ENCODE measurements at places on chromosomes 16 and 17. TPM values are rescaled to one million over a fixed set of nuclear protein-coding genes. Genes with fewer than 3 reads are reported as not detected.

DNA sequence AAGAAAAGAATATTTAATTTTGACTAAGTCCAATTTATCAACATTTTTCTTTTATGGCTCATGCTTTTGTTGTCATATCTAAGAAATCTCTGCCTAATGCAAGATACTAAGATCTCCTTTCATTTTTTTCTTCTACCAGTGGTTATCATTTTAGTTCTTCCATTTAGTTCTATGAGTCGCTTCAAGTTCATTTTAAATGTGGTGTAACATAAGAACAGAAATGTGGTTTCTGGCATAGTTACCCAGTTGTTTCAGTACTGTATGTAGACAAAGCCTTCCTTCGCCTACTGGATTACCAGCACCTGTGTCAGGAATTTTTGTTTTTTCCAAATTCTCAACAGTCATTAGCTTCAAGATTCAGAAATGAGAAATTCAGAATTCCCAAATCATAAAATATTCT lies 175.7 kb downstream of the PARN start:
- DNase-seq = peak; percentile 65

DNA sequence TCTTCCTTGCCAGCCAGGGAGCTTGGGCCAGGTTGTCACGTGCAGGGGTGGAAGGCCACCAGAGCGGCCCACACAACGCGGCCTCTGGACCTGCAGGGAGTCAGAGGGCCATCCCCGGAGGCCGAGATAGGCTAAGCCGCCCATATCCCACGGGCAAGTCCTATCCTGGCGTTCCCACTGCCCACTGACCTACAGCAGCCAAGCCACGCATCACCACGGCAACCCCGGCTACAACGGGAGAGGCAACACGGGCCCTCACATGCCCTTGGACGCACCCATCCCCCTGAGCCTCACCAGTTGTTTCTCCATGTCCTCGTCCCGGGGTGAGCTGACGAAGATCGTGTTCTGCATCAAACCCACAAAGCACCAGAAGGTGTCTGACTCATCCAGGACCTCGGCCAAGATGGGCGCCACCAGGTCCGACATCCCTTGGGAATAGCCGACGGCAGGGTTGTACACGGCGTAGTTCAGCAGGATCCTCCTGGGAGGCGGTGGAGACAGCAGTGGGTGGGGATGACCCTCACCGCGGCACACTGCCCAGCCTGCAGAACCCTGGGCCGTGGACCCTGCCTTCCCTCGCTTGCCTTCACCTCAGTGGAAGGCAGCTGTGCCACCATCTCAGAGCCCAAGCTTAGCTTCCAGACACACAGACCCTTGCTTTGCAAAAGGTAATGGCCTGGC lies 88.2 kb downstream of the TBC1D16 start:
- DNase-seq = peak; percentile 96

DNA sequence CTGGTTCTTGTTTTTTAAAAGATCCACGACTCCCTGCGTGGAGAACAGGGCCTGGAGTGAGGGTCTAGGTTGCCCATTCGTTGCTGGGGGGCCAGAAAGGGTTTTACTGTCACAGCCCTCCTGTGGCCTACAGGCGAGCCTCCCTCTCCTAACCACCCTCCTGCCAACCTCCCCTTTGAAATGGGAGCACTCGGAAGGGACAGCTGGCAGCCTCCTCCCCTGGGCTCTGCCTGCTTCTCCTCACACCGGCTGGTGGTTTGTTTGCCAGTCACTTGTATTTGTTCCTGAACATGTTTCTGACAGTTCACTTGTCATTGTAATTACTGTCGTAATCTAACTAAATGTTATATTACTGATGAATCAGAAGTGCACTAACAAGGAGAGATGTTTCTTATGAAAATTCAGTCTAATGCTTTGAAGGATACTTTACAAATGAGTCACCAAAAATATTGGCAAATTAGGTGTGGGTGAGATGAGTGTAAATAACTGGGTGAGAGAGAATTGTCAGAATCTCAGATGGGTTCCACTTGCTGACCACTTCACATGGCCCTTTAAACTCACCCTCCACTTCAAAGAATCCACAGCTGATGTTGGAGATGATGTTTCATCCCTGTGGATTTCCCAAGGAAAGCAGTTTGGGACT lies 2.7 kb upstream of the SPPL2C start:
- peak; percentile 7 for DNase-seq

Gene ULK2
- 10.8 TPM for total RNA-seq

Gene LRRC75A
- total RNA-seq = 0.36 TPM

Gene ANKRD11
- 213 TPM for total RNA-seq

Data from astrocyte (in vitro differentiated cells and primary cell).